ENCODE measurements at places on chromosomes 16 and 17.

DNA sequence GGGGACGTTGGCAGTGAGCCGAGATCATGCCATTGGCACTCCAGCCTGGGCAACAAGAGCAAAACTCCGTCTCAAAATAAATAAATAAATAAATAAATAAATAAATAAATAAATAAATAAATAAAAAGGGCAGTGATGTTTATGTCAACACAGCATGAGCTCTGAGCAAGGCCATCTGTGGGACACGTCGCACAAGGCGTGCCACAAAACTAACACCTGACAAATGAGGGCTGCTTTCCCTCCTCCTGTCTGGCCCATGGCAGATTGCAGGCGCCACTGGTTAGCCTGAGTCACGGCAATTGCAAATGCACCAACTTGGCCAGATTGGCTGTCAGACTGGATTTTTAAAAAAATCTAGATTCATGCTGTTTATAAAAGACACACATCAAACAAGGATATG, 25.9 kb upstream of the SPNS3 start:
- peak; percentile 20 for DNase-seq

DNA sequence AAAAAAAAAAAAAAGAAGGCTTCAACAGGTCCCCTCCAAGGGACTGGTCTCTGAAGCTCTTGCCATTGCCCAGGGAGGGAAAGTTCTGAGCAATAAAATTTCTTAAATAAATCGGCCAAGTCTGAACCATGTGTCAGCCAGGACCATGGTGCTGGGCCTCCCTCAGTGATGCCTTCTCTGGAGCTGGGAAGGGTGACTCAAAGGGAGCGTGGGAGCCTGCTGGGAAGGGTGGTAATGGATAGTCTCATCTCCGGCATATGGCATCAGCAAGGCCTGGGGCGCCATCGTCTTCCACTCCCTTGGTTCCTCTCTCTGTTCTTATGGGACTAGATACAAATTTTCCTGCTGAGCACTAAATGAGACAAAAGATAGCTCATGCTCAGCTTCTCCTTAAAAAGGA, 2.3 kb downstream of the VKORC1 start:
- peak; percentile 42 for DNase-seq

DNA sequence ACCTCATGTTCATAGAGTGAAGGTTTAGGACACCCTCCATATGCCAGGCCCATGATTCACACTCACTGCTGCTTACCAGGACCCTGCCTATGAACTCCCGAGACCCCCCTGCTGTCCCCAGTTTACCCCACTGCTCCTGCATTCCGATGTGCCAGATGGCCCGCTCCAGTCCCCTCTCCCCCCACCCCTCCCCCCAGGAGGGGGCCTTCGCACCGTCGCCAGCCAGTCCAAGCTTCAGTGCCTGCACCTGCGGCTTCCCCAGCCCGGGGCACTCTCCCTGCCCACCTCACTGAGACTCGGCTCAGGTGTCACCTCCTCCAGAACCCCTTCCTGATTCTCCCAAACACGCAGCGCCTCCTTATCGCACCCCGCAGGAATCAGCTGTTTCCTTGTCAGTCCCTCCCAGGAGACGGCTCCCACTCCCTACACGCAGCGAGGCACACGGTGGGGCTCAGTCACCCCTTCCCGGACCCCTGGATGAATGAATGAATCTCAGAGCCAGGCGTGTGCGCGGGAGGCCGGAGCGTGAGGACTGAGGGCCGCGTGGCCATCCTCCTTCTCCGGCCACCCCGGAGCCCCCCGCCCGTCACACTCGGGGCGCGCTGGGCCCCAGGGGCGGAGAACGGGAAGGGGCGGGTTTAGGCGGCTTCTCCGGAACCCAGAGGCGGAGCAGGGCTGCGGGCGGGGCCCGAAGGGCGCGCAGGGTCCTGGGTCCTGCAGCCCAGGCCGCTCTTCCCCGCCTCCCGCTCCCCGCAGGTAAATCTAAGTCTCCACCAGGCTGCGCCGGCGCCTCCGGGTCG, 1.6 kb downstream of the MYO1C start:
- DNase-seq = no peak

DNA sequence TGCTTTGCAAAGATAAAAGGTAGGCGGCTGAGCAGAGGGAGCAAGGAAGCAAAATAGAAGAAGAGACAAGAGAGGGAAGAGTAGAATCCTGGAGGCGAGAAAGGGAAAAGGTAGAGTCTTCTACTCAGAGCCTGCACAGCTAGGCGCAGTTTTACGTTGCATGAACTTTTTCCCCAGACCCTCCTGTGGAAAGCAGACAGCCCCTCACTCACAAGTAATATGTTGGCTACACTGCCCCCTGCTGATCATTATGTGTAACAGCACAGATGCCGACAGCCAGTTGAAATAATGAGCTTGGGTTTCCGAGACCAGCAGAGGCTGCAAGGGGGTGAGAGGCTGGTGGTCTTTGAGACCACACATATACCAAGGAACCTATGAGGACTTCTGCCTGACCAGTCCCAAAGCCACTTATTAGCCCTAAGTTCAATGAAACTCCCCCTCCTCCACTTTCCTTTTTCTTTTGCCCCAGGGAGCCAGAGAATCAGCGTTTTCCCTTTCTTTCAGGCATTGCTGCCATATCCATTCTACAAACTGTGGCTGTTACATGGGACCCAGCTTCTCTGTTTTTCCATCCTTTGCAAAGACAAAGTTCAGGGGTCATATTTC, 22.5 kb upstream of the CMTR2 start:
- peak; percentile 64 for DNase-seq

DNA sequence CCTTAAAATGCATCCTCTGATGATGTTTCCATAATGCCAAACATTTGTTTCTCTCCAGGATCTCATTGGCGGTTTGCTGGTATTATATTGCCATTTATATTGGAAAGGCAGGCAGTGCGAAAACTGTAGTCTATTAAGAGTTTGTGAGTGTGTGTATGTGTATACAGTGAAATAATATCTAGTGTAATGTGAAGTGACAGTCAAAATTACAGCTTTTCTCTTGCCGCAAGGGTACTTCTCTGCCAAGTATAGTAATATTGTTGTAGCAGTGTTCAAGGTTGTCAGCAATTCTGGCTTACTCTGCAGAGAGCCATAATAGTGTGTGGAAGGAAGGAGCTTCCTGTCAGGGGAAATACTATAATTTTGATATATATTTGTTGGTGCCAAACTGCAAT, 178.6 kb downstream of the WWOX start:
- DNase-seq = no peak

DNA sequence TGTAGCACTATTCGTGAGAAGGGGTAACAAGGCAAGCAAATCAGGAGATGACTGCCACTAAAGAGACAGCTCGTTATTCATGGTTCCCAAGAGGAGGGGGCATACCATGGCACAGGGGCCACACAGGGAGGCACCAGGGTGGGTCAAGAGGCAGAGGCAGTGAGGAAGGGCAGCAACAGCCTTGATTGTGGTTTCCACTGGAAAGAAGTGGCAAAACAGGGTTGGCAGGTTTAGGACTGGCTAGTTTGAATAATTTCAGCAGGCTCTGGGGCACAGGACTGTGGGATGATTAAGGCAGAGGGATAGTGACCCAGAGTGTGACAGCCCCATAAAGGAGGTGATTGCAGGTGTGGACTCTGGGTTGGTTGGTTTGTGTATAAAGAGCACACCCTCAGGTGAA, 188.9 kb downstream of the CBLN1 start:
- DNase-seq = no peak

DNA sequence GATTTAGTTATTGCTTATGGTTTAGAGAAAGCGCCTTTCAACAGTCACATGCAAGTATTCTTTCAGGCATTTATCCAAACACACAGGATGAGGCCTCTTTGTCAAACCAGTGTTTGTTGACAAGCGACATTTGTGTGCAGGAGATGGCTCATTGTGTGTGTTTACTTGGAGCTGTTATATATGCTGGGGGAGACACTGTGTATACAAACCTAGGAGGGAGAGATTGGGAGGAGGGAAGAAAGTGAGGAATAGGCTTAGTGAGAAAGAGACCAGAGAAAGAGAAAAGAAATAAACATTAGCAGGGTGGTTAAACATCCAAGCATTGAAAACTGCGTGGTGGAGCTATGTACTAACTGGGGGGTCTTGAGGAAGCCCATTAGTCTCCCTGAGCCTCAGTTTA, 437.6 kb downstream of the MAF start:
- DNase-seq = no peak

DNA sequence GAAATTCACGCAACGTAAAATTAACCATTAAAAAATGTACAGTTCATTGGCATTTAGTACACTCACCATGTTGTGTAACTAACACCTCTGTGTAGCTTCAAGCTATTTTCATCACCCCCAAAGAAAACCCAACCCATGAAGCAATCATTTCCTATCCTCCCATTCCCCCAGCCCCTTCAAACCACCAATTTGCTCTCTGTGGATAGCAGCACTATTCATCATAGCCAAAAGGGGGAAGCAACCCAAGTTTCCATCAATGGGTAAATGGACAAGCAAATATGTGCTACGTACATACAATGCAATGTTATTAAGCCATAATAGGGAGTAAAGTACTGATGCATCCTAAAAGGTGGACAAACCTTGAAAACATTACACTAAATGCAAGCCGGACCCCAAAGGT, 10.9 kb upstream of the KRT222 start:
- no peak for DNase-seq

GRCh38 chr16:66309215-66309807, 57.2 kb upstream of the CDH5 start:
- no peak for DNase-seq

- peak; percentile 67 for DNase-seq
Observed at GRCh38 chr16:17397499-17397891, 73.3 kb downstream of the XYLT1 start.

GRCh38 chr17:13140750-13141149, 122.9 kb upstream of the ELAC2 start:
- no peak for DNase-seq

GRCh38 chr17:31842195-31843069, 16.6 kb downstream of the COPRS start:
- peak; percentile 87 for DNase-seq

DNA sequence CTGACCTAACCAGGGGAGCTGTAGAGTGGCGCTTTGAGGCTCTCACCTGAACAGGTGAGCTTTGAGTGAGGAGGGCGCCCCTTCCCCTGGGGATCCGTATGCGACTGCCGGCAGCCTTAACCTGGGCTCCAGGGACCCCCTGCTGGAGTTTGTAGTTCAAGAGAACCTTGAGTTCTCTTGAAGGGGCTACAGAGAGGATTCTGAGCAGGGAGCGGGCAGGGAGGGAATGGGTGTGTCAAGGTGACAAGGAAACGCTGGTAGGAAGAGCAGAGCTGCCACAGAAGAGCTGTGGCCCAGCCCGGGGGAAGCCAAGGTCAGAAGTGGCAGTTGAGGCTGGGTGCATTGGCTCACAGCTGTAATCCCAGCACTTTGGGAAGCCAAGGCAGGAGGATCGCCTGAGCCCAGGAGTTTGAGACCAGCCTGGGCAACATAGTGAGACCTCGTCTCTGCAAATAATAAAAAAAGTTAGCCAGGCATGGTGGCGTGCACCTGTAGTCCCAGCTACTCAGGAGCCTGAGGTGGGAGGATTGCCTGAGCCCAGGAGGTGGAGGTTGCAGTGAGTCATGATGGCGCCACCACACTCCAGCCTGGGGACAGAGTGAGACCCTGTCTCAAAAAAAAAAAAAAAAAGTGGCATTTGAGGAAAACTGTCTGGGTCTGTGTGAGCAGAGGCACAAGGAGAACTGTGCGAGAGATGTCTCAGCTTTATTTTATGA, 1.2 kb downstream of the LLGL2 start:
- DNase-seq = no peak

DNA sequence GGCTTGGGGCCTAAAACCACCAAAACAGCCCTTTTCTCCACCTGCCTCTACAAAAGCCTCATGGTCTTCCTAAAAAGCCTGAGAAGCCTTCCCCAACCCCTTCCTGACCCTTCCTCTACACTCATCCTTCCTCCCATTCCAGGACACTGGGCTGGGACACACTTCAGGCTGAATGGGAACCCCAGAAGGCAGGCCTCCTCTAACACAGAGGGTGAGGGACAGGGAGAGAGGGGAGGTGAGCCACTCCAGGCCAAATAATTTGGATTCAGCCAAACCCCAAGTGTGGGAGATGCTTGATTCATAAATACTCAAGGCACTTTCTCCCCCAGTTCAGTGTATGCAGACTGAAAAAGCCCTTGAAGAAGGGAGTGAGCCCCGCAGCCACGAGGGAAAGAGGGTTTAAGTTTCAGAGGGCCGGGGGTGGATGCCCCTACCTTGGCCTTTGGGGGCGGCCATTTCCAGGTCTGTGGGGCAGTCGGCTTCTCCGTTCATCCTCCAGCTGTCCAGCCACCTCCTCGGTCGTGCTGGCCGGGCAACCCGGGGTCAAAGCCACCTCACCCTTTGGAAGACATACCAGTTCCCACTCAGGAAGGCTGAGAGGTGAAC, 1.6 kb downstream of the UBTF start:
- no peak for DNase-seq

DNA sequence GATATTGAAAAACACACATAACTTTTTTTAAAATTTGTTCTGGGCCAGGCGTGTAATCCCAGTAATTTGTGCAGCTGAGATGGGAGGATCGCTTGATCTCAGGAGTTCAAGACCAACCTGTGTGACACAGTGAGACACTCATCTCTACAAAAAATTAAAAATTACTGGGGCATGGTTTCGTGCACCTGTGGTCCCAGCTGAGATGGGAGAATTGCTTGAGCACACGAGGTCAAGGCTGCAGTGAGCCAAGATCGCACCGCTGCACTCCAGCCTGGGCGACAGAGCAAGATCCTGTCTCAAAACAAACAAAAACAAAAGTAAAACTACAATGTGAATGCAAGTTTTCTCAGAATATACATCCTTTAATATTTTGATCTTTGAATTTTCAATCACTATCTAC, 15.1 kb downstream of the C16orf54 start:
- DNase-seq = no peak

- DNase-seq = peak; percentile 70
Observed at GRCh38 chr17:66682283-66682682, 152.6 kb upstream of the CACNG5 start.

DNA sequence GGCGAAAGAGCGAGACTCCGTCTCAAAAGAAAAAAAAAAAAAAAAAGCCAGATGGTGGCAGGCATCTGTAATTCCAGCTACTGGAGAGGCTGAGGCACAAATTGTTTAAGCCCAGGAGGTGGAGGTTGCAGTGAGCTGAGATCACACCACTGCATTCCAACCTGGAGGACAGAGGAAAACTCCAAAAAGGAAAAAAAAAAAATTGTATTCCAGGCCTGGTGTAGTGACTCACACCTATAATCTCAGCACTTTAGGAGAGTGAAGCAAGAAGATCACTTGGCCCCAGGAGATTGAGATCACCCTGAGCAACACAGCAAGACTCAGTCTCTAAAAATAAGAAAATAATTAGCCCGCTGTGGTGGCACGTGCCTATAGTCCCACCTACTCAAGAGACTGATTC, 20.1 kb downstream of the HBQ1 start:
- no peak for DNase-seq

All from Ammon's horn (tissue), 1 donor.